ENCODE measurements at places on chromosomes 2 and 18.

DNA sequence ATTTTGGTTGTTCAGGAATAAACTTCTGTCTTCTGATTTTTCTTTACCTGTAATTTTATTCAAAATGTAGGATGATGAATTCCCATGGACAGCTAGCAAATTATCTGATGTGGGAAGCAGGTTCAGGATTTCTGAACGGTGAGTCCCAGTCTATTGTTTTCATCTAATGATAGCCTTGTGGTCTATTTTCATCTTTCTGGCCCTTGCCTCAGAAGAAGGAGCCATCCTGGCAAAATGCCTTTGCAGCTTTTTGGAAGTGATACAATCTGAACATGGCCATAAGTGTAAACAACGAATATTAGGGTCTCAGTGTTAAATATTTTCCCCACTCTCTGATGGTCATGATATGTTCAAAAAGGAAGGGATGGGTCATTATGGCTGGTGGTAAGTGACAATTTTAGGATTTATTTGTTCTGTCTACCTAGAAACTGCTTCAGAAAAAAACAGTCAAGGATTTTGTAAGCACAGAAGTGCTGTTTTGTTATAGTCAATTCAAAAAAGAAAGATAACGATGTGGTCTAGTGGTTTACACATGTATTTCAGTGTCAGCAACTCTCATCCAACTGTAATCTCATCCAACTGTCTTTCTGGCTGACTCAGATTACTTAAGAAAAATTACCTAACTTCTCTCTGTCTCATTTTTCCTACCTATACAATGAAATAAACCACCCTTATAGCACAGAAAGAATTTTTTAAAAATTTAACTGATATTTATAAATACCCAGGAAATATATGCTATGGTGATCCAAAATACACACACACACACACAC is 272.6 kb upstream of the ERBB4 start:
- DNase-seq: no peak

DNA sequence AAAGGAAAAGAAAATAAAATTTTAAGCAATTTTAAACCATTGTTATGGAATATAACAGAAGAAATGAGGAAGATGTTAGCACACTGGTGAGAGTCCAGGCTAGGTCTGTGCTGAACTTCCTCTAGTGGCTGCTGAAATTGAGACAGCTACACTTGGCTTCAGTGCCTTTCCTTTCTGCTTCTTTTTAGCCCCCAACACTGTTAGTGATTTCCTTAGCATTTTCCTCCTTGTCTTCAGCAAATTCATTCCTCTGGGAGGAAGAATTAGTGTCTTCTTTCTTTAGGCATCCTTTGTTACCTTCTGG is 47.6 kb downstream of the ITGAV start:
- DNase-seq: no peak

DNA sequence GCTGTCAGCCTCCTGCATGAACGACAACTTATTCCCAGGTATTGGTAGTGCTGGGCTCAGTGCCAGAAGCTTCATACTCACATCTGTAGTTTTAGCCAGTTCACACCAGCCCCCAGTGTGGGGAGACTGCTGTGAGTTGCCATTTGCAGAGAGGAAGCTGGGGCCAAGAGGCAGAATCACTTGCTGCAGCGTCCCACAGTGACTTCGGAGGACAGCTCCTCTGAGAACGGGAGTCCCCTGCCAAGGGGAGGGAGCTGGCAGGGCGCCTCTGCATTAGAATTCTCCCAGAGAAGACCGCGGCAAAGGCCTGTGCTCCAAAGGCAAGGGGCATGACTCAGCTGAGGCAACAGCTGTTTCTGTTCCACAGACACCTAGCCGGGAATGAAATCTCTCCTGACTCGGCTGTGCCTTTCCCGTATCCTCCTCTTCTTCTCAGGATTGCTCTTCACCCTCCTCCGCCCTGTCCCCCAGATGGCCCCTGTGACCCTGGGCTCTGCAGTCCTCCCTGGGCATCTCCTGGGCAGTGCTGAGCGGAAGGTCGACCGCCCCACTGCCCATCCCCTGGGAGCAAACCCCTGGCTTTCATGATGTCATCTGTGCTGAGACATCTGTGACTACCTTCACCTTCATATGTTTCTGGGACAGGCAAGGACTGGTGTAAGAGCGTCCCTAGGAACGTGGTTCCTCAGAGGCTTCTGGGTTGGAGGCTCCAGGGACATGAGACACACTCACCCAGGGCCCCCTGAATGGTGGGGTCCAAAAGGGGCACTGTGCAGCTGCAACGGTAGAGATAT is 18.0 kb downstream of the MAL start:
- no peak for DNase-seq

- peak; percentile 46 for DNase-seq
Measured at GRCh38 chr2:235595422-235596010, 101.7 kb downstream of the AGAP1 start.

GRCh38 chr2:23528690-23529089 is 143.7 kb downstream of the KLHL29 start:
- no peak for DNase-seq

GRCh38 chr2:180892091-180892490 is 88.3 kb upstream of the UBE2E3 start:
- DNase-seq: no peak

DNA sequence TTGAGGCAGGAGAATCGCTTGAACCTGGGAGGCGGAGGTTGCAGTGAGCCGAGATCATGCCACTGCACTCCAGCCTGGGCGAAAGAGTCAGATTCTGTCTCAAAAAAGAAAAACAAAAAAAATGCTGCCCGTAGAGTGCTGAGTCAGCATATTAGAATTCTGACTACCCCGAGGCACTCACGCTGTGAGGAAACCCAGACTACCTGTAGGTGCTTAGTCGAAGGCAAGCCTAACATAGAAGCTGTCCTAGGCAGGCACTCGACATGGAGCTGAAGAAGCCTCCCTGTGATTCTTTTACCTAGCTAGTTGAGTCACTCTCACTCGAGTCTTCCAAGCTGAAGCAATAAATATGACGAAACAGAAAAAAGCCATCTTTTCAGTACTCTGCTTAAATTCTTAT is 1323.2 kb upstream of the DDX18 start:
- DNase-seq: no peak

GRCh38 chr2:15134957-15135356 is 426.2 kb downstream of the NBAS start:
- DNase-seq: no peak

DNA sequence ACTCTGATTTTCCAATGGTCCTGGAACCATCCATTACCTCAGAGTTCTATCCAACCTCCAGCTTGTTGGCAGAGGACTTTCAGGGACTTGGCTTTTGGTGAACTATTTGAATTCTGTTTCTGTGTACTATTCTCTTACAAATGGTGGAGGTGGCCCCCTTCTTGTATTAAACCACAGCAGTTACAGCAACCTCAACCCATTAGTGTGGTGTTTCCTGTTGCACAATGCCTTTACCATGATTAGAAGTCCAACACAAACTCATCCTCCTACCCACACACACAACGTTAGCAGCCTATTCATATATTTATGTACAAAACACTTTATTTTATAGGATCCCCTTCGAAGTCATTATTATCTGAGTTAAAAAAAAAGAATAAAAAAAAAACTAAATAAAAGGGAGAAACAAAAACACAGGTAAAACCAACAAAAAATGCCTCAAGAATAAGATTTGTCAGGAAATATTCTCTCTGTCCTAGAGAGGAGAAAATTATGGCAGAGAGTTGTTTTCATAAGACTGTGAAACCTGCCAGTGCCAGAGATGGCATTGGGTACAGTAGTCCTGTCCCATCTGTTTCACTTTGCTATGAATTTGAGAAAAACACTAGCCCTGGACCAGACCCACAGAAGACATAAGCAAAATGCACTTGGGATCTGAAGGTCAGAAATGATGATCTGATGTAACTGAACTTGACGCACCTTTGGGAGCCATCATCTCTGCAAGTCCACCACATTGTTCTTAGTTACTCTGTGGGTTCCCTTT is 1896.0 kb upstream of the PIK3C3 start:
- DNase-seq: no peak

DNA sequence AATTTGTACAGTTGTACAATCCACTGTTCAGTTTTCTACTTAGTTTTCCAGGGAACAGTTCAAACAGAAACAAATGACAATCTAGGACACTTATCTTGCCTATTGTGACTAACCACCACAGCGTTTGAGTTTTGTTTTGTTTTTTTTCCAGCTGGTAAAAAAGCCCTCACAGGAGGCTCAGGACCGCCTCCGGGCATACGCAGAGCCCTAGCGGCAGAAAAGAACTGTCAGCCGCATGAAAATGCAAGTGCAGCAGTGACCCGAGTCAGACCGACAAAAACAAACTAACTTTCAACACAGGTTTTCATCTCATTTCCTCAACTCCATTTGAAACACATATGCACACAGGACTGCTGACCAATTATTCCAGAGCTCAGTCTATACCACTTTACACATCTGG is 68.6 kb downstream of the STEAP3 start:
- DNase-seq: no peak

DNA sequence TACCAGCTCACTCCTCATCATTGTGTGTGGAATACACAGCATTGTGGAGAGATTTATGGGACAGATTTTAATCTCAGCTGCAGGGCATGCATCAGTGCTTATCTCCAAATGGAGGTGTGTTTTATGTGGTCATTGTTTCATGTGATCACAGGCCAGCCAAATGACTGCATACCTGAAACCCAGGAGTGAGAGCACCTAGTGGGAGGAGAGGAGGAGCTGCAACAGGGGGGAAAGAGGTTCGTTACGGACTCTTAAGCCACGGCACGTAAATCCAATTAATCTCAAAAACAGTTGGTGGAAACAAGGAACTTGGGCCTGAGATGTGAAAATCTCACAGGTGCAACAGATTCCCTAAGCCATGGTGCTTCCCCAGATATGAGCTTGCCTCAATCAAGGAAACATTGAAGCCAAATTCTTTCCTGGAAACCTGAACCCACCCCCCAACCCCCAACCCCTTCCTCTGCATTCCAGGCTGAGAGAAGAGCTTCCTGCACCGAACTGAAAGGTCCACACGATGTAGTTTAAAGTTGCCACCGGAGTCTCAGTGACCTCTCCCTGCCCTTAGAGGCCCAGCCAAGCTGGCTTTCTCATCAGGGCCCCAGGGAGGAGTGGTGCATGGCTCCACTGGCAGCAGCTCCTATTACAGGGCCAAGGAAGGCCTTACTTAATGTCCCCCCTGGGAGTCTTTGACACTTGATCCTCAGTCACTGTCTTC is 167.4 kb downstream of the C1D start:
- DNase-seq: no peak

GRCh38 chr2:71611247-71611646 is 157.9 kb downstream of the DYSF start:
- DNase-seq: peak; percentile 5

DNA sequence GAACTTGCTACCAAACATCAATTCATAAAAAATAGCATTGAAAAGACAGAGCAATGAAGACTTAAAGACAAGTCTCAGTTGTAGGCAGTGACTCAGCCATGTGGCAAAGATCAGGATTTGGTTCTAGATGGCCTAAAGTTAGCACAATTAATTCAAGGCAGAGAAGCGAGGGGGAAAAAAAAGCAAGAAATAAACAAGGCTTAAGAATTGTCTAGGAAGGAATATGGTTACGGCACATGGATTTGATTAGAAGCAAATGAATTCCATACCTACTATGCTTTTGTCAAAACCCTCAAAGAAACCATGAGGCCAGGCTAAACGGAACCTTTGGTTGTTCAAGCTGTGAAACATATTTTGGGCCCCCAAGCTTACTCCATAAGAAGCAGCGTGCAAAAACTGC is 362.2 kb upstream of the KCNH7 start:
- DNase-seq: no peak

- no peak for DNase-seq
Measured at GRCh38 chr2:3189076-3189591, 188.5 kb downstream of the EIPR1 start.

DNA sequence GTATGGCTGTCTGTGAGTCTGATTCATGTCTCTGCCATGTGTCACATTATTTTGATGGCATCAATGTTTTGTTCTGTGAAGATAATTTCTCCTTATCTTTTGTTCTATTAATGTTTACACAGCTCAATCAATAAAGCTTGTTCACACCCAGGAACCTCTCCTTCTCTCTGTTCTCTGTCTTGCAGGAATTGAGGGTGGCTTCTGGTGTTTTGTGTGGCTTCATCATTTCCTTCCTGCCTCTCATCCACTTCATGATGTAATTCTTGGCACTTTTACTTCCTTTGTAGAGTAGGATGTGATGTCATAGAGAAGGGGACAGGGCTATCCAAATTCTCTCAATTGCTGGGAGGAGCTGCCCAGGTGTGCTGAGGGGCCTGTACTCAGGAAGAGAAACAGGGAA is 27.2 kb downstream of the ASXL3 start:
- no peak for DNase-seq

DNA sequence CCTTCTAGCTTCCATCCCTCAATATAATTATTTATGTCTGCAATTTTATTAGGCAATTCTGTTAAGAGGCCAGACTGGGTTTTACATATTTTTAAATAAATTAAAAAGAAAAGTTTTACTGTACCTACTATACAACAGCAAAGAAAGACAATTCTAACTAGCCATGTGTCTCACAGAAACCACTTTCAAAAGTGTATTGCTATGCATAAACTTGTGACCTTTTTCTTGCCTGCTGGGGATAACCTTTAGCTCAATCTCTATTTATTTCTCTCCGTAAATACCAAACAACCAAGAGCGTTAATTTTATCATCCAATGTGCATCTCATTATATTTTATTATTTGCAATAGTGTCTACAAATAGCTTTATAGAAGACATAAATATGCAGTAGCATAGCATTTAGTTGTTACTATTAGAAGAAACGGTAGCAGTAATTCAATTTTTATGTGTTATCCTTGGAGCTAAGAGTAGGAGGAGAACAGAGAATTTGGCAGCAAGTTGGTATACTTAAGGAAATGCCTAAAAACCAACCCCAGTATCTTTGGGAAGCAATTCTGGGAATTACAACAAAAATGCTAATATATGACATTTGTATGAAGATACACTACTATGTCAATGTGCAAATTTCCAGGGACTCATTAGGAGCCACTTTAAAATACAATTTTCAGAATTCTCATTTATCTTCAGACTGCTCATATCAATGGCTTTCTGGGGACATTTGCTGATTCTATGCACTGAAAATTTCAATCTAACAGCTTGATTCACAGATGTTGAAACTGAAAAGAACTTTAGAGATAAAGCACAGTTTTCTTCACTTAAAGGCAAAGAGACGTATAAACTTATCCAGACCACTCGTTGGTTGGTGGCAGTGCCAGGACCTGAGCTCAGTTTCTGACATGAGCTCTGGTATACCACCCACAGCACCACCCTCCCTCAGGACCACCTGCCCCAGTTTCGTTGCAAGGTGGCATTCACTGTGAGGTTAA is 23.0 kb upstream of the RTN4 start:
- no peak for DNase-seq

DNA sequence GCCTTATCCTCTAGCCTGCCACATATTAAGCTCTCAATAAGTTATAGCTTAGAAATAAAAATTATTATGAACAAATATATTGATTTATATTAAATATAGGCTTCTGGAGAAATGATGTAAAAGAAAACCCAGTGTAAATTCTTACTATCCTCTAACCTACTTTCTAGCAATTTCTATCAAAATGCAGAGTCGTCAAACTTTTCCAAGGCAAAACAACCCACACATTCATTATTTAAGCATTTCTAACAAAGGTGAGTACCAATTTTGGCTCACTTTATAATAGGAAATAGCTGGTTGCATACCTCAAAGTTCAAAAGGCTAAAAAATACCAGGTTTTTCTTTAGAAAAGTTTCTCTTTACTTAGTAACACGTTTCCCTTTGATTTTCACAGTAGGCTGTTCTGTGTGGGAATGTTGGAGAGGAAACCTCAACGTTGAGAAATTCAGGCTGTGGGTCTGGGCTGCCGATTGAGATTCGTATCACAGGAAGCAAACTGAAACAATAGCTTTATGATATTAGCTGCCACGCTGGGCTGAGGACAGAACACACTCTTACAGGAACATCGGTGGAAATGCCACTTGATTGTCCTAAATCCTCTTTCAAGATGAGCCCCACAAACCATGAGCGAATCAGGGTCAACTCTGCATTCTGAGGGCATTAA is 53.0 kb downstream of the EPAS1 start:
- DNase-seq: no peak

Data from activated T-cell treated with anti-CD3 and anti-CD28 coated beads, Interleukin-2, amount 50 U/mL, for 24 hours (primary cell).